Activated B cell treated with CpG ODN at 0.5 μM for 24 hours (primary cell): ENCODE measurements at places on chromosomes 2 and 18.

DNA sequence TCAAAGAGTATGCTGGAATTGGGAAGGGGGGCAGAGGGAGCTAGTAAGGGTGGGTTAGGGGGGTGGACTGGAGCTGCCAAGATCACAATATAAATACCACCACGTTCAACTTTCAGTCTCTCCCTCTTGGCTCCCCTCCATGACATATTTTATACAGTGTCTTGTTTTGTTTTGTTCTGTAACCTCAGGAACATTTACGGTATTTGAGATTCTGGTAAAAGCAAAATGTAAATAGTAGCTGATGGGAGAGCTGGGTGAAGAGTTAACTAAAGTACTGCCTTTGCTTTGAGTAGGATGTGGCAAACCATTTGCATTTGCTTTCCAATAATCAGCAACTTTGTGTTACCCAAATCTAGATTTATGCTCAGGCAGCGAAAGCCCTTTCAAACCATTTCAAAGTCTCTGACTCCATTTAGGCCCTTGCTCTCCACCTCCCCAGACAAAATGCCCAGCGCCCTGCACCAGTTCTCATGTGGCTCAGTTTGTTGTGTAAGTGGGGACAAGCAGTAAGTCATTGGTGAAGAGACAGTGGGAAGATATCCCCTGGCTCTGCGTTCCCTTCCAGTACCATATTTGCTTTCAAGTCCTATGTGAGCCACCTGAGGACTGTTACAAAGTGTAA, 17.4 kb downstream of the IRS1 start:
- DNase-seq: no peak
- H3K27ac ChIP-seq: no peak overlapping the region
- H3K4me1 ChIP-seq: peaks cover 12% of the 10 kb centered on the region
- no peaks in the 10 kb centered on the region for H3K36me3 ChIP-seq

GRCh38 chr2:188046437-188046836, 245.2 kb upstream of the GULP1 start:
- DNase-seq: no peak
- no peak overlapping the region for H3K27ac ChIP-seq
- no peaks in the 10 kb centered on the region for H3K4me1 ChIP-seq
- no peaks in the 10 kb centered on the region for H3K36me3 ChIP-seq
- no peak overlapping the region for H3K4me3 ChIP-seq

- DNase-seq: no peak
- no peak overlapping the region for H3K4me3 ChIP-seq
- H3K27ac ChIP-seq: no peak overlapping the region
- no peaks in the 10 kb centered on the region for H3K4me1 ChIP-seq
- no peaks in the 10 kb centered on the region for H3K36me3 ChIP-seq
- H3K27me3 ChIP-seq: no peaks in the 10 kb centered on the region
These were observed 64.9 kb downstream of the CDH2 start for GRCh38 chr18:28112056-28112470.

DNA sequence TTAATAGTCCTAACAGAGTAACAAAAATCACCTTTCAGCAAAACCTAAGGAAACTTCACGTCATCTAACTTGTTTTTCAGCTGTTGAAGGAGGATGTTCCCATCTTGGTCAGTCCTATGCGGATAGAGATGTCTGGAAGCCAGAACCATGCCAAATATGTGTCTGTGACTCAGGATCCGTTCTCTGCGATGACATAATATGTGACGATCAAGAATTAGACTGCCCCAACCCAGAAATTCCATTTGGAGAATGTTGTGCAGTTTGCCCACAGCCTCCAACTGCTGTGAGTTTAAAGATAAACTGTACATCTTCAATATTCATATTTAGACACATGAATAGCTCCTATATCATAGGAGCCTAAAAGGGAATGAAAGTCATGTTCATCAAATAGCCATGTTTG, 10.5 kb downstream of the COL3A1 start:
- H3K36me3 ChIP-seq: no peaks in the 10 kb centered on the region
- no peak overlapping the region for H3K4me3 ChIP-seq
- H3K27ac ChIP-seq: no peak overlapping the region
- no peak for DNase-seq

DNA sequence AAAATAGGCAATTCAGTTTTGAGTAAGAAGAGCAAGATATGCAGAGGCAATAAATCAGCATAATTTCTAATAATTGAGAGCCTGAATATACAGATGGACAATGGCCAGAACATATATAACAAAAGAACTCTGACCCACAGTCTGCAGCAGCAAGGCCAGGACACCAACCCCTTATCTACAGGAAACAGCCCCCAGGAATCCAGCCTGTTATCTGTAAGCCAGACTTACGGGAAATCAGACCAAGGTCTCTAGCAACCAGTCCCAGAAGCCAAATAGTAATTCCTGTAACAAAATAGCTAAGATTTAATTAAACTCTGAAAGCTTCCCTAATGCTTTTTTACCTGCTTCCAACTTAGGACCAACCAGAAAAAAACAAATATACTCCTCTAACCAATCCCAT, 434.5 kb upstream of the GYPC start:
- H3K4me1 ChIP-seq: no peaks in the 10 kb centered on the region
- no peaks in the 10 kb centered on the region for H3K27me3 ChIP-seq
